ENCODE measurements at places on chromosomes 2 and 18.

- no peak for DNase-seq
Observed at GRCh38 chr2:23069156-23069555, 315.8 kb upstream of the KLHL29 start.

GRCh38 chr18:50961974-50962373 lies 5.9 kb upstream of the ELAC1 start:
- DNase-seq = no peak

DNA sequence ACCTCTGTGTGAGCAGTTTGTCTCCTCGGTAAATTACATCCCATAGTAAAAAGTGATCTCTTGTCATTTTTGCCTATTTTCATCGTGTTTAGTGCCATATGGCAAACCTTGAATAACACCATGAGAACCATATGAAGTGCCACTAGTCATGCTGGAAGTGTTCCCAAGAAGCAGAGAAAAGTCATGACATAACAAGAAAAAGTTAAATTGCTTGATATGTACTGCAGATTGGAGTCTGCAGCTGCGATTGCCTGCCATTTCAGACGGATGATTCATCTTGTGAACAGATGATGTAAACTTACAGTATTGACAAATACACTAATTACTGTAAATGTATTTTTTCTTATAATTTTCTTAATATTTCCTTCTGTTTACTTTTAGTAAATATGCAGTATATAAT lies 846.7 kb downstream of the BCL11A start:
- no peak for DNase-seq

DNA sequence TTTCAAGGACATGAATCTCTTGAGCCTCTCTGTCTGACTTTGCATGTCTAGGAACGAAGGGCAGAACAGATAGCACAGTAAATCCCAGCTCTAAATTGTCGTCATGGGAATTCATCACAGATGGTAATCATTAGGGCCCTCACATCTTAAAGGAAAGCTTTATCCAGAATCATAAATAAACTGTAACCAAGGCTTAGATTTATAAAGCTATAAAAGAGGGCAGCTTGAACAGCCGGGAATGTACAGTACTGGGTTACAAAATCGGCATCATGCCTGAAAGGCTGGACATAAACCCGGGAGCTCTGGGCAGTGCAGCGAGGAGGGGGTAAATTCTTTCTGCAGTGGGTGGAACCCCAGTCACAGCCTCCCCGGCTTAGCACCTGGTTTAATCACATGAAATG lies 144.4 kb downstream of the GFPT1 start:
- DNase-seq = no peak

- peak; percentile 9 for DNase-seq
Observed at GRCh38 chr2:161995553-161996016, 78.4 kb downstream of the DPP4 start.

DNA sequence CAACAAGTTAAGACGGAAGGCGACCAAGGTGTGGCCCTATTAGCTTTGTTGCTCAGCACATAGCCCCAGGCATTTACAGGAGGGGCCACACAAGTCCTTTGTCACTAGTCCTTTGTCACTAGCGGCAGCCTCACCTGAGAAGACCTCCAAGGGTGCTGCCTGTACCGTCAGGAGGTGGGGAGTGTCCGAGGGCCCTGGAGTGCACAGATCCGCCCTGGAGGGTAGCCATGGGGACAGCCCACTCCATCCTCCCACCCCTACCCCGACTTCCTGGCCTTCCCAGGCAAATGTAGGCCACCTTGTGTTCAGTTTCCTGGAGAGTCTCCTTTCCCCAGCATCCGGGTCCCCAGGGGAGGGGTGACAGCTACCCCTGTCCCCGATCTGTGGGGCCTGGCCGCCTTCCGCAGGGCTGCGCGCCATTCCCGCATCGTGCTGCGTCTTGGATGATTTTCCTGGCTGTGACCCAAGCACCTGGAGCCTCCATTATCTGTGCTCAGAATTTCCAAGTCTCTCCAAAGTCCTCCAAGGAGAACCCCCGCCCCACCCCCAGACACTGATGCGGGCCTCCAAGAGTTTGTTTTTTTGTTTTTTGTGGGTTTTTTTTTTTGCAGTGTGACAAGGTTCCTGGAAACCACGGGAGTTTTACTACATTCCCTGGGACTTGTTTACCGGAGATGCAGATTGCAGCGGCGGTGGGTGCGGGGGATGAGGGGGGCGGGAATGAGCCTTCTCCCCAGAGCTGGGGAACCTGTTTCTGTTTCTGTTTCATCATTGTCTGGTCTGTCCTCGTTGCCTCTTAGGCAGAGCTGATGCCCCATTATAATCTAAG lies 28.6 kb downstream of the TEX44 start:
- no peak for DNase-seq

GRCh38 chr2:181312515-181312927 lies 144.7 kb upstream of the ITGA4 start:
- no peak for DNase-seq

DNA sequence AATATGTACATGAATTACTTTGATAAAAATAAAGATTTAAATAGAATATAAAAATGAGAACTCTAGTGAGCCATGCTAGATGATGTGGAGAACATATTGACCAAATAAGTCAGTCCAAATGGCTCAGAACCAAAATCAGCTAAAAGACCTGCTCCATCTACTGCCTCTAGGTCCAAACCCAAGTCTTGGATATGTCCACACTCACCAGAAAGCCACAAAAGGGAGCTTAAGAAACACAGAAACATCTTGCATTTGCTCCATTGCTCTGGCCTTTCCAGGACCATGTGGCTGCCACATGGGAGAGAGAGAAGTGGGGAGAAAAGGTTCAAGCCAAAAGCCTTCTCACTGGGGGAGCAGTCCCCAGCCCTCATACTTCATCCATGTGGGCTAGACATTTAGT lies 272.5 kb downstream of the DYSF start:
- DNase-seq = no peak

DNA sequence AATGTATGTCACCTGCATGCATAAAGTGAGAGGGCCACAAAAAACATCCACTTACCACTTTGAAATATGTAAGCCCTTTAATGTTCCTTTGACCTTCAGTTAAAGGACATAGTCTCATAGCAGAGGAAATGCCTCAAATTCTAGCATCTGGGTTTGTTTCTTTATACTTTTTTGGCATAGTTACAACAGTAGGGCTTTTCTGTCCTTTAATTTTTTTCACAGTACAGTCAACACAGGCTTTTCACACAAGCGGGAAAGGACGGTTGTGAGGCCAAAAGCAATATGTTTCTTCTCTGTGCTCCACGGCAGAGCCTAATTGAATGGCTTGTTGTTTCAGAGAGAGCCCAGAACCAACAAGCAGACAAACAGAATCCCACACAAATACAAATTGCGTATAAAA lies 57.6 kb downstream of the CRIM1 start:
- no peak for DNase-seq

DNA sequence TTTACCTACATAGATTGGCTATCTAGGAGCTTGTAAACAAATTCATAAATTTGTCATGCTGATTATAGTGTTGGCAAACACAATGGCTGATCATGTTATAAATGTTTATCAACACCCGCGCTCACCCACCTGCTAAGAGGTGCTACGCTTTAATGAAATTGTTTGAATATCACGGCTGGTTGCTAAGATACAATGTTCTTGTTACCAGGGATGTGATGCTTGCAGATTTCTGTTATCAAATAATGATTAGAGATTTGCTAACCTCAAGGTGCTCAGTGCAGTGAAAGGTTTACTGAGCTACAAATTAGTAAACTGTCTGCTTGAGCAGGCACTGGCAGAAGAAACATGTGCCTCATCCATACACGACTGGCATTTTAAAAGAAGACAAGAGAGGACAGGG lies 160.0 kb upstream of the ZEB2 start:
- no peak for DNase-seq

GRCh38 chr18:49685231-49685942 lies 123.5 kb downstream of the LIPG start:
- no peak for DNase-seq

- no peak for DNase-seq
Observed at GRCh38 chr2:181239201-181239799, 217.9 kb upstream of the ITGA4 start.

DNA sequence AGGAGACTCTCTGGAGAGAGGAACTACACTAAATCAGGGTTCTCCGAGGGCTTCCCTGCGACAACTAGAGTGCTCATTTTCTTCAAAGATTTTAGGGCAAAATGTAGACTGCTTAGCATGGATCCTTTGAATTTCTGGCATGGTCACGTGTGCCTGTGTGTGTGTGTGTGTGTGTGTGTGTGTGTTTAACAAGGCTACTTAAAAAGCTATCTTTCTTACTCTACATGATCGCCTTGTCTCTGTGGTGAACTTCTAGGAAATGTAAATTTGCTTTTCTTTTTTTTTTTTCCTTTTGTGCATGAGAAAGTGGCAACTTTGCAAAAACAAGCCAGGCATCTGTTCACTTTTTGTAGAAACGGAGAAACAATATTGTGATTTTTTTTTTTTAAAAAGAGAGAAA lies 43.9 kb downstream of the SOX11 start:
- DNase-seq = no peak

- no peak for DNase-seq
Observed at GRCh38 chr2:73162856-73163391, 39.5 kb upstream of the NOTO start.

DNA sequence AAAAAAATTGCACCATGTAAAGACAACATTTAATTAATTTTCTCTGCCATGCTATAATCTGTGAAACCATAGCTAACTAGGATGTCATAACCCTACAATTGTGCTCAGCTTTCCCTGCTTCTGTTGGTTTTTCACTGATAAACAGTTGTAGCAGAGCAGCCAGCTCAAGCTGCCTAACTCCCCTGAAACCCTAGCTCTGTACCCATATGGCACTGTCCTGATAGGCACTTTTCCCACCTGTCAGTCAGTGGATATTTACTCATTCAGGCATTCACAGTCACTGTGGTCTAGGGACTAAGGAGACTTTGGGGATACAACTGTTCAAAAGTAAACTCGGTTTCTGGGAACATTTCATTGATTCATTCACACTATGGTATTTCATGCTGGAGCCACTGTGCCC lies 407.0 kb downstream of the DSEL start:
- no peak for DNase-seq

DNA sequence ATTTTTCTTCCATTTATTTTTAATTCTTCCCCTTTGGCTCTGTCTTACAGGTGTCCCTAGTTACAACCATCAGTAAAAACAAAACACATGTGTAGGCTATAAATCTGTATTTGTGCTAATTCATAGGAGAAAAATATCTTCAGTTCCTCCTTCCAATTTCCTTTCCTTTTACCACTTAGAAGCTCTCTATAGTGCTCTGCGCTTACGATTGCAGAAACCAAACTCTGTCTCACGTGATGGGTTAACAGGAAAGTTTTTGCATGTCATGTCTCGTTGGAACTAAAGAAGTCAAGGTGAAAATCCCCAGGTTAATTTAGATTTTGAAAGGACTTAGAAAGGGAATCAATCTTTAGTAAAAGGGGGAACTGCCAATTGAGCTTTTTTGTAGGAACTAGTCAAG lies 1390.5 kb upstream of the ZEB2 start:
- DNase-seq = no peak

GRCh38 chr2:159010340-159010739 lies 41.9 kb downstream of the TANC1 start:
- DNase-seq = no peak

GRCh38 chr18:29378651-29379136 lies 1201.8 kb upstream of the CDH2 start:
- DNase-seq = no peak

GRCh38 chr2:195709901-195710806 lies 53.1 kb downstream of the SLC39A10 start:
- DNase-seq = no peak

- DNase-seq = no peak
Observed at GRCh38 chr2:150006591-150006990, 419.0 kb upstream of the MMADHC start.

DNA sequence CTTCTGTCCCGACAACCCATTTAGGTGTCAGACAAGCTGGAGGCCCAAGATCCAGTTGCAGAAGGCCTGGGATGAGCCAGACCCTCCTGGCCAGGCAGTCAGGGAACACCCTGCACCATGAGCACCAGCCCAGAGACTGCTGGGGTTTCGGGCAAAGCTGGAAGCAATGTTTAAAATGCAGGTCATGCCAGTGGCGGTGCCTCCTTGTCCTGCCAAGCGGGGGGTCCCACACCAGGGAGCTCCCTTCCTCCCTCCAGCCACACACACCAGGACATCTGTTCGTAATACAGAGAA lies 230.2 kb downstream of the ATAD2B start:
- DNase-seq = no peak

DNA sequence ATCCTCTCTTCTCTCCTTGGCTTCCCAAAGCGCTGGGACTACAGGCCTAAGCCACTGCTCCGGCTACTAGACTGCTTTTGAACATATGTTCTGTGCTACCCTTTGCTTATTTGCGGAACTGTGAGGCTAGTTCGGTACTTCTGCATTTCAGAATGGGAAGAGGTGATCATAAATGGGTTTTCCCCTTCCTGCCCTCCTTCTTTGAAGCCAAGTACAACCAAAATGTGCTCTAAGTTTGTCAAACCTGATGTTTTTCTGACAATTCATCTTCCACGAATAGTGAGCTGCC lies 1.7 kb upstream of the ESCO1 start:
- DNase-seq = no peak

GRCh38 chr2:156437272-156437930 lies 1.2 kb downstream of the GPD2 start:
- DNase-seq = no peak

GRCh38 chr2:11155381-11156035 lies at the start of gene SLC66A3:
TSS of gene SLC66A3 (plus strand) at chr2:11155467. CDS start at chr2:11155547, 80 bp downstream.
- DNase-seq = no peak

DNA sequence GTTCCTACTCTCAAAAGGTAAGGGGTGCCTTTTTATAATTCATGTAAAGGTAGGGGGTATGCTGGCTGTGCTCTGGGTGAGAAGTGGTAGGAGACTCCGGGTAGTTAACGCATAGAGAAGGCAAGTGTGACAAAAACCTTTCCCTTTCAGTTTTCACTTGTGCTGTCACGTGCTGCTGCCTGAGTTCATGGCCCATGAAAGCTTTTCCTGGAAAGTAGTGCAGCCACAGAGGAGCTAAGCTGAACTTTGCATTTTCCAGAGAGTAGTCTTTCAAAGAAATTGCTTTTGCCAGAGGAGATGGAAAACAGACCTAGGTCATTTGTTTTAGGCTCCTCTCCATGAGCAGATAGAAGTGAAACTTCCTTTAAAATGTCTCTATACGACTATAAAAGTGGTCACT lies 44.7 kb downstream of the THSD7B start:
- DNase-seq = no peak

GRCh38 chr2:189580241-189580651 lies 340 bp downstream of the SLC40A1 start:
- DNase-seq = peak; percentile 4

- DNase-seq = no peak
Observed at GRCh38 chr2:202355993-202356505, 20.1 kb upstream of the BMPR2 start.

All from stimulated activated CD4-positive, alpha-beta T cell treated with anti-CD3 and anti-CD28 coated beads, Interleukin-4, amount 100 ng/mL, for 4 hours (primary cell).